ENCODE measurements at places on chromosomes 7 and 10. TPM values are rescaled to one million over a fixed set of nuclear protein-coding genes. Genes with fewer than 3 reads are reported as not detected.

DNA sequence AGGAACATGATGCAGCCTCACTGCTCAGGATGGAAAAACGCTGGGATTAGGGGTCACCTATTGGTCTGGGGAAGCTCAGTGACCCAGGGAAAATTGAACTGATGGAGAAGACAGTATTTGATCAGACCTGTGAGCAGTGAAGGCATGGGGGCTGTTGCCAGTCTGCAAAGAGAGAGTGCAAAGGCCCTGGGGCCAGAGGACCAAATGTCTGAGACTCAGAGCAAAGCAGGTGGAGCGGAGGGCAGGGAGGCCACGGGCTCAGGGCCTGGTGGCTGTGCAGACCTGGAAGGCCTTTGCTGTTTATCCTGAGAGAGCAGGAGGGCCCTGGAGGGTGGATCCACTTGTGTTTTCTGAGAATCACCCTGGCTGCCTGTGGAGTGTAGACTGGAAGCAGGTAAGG lies 67.1 kb downstream of the INPP5A start:
- no peaks in the 10 kb centered on the region for H3K27me3 ChIP-seq
- H3K36me3 ChIP-seq, result no peaks in the 10 kb centered on the region
- no peak overlapping the region for H3K27ac ChIP-seq
- no peak overlapping the region for H3K4me3 ChIP-seq
- DNase-seq, result no peak
- H3K4me1 ChIP-seq, result peaks cover 2% of the 10 kb centered on the region

Gene CUL1
- 61.4 TPM for total RNA-seq

DNA sequence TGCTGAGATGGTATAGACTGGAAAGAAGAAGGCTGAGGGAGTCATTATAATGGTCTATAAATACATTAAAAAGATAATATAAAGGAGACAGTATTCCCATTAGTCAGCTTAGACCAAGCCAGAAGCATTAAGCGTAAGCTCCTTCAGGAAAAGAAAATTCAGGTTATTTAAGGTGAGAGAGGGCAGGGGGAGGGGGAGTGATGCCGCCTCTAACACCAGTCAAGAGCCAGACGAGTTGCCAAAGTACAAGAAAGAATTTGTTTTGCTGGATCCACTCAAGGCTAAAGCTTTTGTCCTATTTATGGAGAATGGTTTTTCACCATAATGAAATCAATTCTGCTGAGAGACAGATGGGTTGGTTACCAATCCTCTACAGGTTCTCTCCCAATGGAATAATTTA lies 99.3 kb downstream of the CFAP58 start:
- H3K4me1 ChIP-seq, result peaks cover 2% of the 10 kb centered on the region
- H3K4me3 ChIP-seq, result no peak overlapping the region
- no peak for DNase-seq
- no peaks in the 10 kb centered on the region for H3K27me3 ChIP-seq
- H3K27ac ChIP-seq, result no peak overlapping the region

- H3K36me3 ChIP-seq, result peaks cover 12% of the 10 kb centered on the region
- DNase-seq, result no peak
- H3K4me1 ChIP-seq, result peaks cover 19% of the 10 kb centered on the region
- no peak overlapping the region for H3K4me3 ChIP-seq
Measured at GRCh38 chr10:14527134-14527844, 196.6 kb upstream of the FRMD4A start.

Gene CRPPA
- total RNA-seq, result 1.3 TPM

DNA sequence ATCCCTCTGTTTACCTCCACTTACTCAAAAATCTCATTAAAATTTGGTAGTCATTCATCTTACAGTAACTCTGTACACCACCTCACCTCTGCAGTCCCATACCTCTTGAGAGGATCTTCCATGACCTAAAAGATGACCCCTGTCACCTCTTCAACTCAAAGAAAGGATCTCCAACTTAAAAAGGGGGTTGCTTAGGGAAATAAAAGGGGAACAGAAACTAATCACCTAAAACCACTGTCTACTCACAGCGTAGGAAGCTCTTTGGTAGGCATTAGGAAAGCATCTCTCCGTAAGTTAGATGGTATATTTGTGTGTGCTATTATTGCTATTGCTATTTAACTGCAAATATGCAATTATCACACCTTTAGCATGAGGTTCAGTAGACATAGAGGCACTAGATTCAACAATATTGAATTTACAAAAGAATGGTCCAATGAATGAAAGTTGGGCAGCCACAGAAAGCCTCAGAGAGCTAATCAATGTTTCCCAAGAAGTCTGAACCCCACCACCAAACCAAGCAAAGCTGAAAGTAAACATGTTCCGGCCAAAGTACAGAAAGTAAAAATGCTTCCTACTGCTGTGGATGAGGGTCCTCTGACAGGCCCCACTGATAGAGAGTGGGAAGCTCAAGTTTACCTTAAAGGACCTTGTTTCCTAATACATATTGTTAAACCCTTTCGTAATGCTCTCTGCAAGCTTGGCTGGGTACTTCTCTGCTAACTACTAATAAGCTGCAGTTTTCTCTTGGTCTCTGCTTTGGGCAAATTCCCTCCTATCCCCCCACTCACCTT lies 105.8 kb downstream of the GRM8 start:
- H3K27me3 ChIP-seq, result no peaks in the 10 kb centered on the region
- no peaks in the 10 kb centered on the region for H3K4me1 ChIP-seq
- H3K27ac ChIP-seq, result no peak overlapping the region
- H3K4me3 ChIP-seq, result no peak overlapping the region
- no peaks in the 10 kb centered on the region for H3K36me3 ChIP-seq
- no peak for DNase-seq

DNA sequence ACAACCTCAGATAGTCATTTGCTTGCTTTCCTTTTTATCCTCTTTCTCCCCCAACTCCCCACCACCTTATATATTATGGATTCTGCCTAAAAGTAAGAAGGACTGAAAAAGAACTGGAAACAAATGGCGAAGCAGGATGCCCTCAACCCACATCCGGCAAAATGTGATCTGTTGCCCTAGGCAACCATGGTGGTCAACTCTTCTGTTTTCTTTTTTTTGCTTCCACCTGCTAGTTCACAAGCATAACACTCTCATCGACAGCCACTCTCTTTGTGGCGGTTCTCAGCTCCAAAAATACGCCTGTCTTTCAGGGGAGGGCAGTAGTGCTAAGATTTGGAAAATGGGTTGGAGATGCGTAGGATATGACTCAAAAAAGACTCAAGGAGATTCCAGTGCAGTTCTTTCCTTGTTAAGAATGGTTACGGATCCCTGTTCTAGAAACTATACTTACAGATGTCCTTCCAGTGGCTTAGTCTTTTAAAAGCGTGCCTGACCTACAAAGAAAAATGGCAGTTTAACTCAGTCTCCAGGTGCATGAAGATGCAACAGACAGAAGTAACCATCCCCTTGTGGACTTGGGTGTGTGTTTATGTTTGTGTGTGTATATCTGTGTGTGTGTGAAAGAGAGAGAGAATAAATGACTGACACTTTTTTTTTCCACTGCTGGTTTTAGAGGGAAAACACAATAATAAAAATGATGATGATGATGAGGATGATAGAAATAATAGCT lies 10.7 kb downstream of the APBB1IP start:
- H3K4me1 ChIP-seq, result no peaks in the 10 kb centered on the region
- no peak overlapping the region for H3K4me3 ChIP-seq
- no peaks in the 10 kb centered on the region for H3K27me3 ChIP-seq
- no peak overlapping the region for H3K27ac ChIP-seq
- DNase-seq, result no peak

GRCh38 chr7:139771001-139771956 lies 6.5 kb downstream of the HIPK2 start:
- peaks cover 32% of the 10 kb centered on the region for H3K36me3 ChIP-seq
- peak; percentile 94 for DNase-seq
- peak overlapping the region; percentile 21 for H3K4me3 ChIP-seq

DNA sequence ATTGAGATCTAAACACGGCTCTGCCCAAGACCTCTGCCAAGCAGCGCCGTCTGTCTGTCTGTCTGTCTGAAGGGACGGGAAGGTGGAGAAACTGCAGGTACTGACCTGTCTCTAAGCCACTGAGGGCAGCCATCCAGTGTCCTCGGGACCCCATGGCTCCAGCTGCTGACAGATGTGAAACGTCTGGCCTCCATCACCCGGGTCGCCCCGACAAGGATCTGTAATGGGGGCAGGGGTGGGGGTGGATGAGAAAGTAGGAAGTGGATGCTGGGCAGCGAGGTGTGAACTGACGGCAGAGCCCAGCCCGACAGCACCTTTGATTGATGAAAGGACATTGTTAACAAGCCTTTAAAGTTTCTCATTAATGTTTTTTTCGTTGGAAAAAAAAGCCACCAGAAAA lies 193.1 kb downstream of the EBF3 start:
- H3K36me3 ChIP-seq, result no peaks in the 10 kb centered on the region
- no peaks in the 10 kb centered on the region for H3K27me3 ChIP-seq
- no peak overlapping the region for H3K27ac ChIP-seq
- DNase-seq, result no peak
- no peak overlapping the region for H3K4me3 ChIP-seq

DNA sequence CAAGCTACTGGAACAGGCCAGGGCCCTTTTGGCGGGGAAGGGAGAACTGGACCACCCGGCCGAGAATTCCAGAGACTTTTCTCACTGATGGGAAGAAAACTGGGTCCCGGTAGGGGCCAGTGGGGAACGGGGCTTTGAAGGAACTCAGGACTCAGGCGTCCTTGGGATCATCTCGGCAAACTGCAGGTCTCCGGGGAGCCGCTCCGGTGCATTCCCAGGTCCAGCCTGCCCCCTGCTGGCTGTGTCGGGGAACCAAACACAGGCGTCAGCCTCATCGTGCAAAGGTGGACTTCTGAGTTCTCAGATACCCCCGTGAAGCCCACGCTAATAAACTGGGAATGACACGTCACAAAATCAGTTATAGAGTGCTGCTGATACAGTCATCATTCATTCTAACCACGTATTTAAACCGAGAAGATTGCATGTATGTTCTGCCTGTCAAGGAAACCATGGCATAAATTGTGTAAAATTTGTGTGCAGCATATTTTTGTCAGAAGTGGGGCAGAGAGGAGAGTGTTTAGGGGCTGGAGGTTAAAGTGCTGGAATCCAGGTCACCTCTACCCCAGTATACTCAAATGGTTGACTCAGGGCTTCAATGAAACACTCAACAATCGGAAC lies 76.1 kb upstream of the CPXM2 start:
- DNase-seq, result peak; percentile 11
- H3K4me3 ChIP-seq, result no peak overlapping the region
- no peaks in the 10 kb centered on the region for H3K36me3 ChIP-seq
- H3K27ac ChIP-seq, result no peak overlapping the region
- H3K4me1 ChIP-seq, result no peaks in the 10 kb centered on the region

DNA sequence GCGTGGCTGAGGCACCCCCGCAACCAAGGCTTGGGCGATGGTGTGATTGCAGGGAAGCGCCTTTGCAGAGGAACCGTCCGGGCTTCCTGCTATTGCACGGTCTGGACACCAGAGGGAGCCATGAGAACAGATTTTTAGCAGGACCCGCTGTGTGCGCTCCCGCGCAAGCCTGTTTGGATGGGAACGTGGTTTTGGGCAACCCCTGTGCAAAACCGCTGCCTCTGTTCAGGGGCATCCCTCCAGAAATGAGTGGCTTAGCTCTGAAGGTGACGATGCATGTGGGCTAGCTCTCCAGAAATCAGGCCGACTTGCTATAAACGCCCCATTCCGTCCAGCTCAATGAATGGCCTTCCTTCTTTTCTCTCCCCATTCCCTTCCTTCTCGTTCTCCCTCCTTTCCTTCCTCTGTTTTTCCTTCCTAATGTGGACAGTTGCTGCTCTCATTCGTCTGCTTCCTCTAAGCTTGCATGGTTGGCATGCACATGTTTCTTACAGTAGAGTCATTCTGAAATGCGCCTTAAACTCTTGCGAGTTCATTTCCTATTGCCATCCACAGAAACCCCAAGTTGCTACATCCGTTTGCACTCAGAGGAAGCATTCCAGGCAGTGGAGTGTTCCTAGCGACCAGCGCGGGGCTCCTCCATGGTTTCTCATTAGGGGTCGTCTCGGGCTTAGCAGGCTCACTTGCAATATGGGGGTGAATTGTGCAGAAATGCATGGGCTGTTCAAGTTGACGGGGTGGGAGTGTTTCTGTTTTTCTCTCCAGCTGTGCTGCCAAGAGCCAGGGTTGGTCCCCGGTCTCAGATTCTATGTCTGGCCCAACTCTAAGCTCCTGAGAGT lies 302.5 kb upstream of the GALNT17 start:
- DNase-seq, result peak; percentile 56
- H3K27me3 ChIP-seq, result no peaks in the 10 kb centered on the region
- no peaks in the 10 kb centered on the region for H3K36me3 ChIP-seq
- H3K4me3 ChIP-seq, result no peak overlapping the region
- H3K27ac ChIP-seq, result no peak overlapping the region
- H3K4me1 ChIP-seq, result no peaks in the 10 kb centered on the region

DNA sequence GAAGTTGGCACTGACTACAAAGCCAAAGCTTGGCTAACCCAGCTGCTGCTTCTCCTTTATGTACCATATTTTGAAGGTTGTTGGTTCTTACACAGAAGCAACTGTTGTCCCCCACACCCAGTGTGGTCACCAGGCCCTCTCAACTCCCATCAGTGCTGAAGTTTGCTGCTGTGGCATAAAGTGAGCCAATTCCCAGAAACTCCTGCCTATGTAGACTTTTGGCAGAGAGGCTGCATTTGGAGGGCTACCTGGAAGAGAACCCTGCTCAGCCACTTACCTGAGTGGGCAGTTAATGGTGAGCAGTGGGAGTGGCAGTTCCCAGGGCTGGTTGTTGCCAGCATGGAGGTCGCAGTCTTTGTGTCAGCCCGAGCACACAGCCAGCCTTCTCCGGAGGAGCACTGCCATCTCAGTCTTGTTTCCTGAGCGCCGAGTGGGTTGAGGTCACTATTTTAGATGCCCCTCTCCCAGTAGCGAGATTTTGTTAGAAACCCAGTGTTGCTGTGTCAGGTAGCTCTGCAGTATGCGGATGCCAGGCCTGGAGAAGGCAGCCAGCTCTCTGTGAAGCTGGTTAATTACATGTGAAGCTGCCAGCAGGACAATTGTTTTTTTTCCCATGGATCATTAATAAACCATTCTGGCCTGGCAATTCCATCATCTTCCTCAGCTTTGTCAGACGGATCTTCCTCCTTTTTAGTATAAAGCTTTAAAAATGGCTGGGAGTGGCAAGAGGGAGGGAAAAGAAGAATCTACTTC lies 24.5 kb downstream of the LRRC4 start:
- 0 out of 2 replicates have a peak, but pooled peaks cover 1% of the 10 kb centered on the region for H3K36me3 ChIP-seq
- H3K27ac ChIP-seq, result no peak overlapping the region
- H3K4me1 ChIP-seq, result peaks cover 5% of the 10 kb centered on the region
- DNase-seq, result no peak

Gene AOAH
- not detected for total RNA-seq

DNA sequence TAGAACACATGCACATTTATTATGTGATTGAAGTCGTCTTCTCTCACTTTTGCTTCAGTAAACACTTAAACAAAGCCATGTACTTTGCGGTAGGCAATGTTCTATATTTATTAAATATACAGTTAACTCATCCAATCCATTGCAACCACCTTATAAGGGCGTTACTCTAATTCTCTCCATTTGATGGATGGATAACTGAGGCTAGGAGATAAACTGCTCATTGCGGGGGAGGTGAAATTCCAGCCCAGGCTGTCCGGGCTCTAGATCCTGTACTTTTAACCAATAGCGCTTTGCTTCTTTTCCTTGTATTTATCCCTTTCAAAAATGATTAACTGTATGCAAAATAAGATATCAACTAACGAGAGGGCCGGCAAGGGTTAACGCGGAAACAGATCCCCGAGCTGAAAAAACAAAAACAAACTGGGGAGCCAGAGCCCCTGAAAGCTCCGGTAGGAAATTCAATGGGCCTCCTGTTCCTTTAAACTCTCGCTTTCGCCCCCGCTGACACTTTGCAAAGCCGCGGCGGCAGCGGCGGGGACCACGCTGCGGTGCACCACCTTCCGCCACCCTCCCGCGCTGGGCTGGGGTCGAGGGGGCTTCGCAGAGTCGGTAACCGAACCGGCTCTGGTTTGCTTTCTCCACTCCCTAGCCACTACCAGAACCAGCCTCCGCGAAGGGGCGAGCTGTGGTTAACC lies 1.0 kb upstream of the PLXDC2 start:
- H3K27me3 ChIP-seq, result peaks cover 3% of the 10 kb centered on the region
- H3K4me3 ChIP-seq, result peak overlapping the region; percentile 61
- H3K36me3 ChIP-seq, result no peaks in the 10 kb centered on the region
- no peaks in the 10 kb centered on the region for H3K4me1 ChIP-seq
- no peak for DNase-seq
